ENCODE measurements at places on chromosomes 11 and 22.

DNA sequence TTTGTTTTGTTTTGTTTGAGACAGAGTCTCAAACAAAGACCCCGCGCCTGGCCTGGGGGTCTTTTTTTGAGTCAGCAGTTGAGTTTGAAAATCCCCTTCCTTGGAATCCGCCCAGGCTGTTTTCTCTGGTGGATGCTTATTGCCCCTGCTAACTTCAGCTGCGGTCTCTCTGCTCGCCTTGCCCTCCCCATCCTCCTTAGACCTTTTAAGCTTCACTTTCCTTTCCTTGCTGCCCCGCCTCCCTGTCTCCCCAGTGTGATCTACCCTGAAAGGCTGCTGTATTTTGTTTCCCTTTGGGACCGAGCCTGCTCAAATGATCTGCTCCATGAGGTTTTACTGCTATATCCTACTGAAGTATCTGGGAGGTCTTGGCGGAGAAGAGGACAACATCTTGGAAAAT, 2.5 kb downstream of the USP18 start:
- no peak for DNase-seq

GRCh38 chr11:133409799-133410198, 122.5 kb downstream of the OPCML start:
- DNase-seq, result no peak

- no peak for DNase-seq
Measured at GRCh38 chr11:68016161-68016903, 6.2 kb downstream of the ALDH3B1 start.

DNA sequence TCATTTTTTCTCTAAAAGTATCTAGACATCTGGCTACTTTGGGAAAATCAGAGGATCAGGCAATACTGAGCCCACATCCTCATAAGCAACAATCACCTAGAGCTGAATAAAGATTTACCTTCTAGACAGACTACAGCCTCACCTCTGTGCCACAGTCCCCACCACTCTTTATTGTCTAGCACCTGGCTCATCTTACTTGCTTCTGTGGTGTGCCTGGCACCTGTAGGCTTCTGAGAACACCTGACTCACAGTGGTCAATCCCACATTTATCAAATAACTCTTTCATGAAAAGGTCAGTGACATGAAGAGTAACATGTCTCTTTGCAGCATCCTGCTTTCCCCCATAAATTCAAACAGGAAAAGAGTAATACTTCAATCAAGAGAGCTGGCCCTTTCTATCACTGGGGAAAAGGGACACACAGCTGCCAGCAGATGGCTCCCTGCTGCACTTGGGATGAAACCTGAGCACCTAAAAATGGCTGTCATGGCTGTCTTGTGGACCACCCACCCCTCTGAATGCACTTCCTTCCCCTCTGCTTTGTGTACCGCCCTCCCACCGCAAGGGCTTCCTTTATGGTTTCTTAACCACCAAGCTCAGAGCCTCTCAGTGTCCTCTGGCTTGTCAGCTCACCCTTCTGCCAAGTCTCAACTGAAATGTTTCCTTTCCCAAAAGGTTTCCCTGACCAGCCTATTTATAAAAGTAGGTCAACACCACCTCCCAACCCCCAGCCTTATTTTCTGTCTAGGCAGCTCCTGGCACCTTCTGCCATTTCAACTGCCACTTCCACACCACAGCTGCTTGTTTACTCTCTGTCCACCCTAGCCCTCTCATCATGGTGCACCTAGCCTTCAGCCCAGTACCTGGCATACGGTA, 9.3 kb downstream of the TFIP11 start:
- no peak for DNase-seq

GRCh38 chr22:35334004-35334403, 34.3 kb downstream of the TOM1 start:
- DNase-seq, result no peak

DNA sequence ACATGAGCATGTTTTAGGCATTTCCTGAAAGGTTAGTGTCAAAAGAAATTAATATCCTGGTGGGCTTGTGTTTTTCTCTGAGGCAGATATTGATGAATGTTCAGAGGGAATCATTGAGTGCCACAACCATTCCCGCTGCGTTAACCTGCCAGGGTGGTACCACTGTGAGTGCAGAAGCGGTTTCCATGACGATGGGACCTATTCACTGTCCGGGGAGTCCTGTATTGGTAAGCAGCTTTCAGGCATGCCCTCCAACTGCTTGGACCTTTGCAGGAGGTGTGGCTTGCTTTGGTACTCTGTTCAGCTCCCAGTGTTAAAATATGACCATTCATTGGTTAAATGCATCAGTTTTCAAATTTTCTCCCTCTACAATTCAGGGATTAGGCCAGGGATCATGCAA, 658.6 kb upstream of the ANO5 start:
- DNase-seq, result no peak

- DNase-seq, result no peak
Measured at GRCh38 chr22:33597274-33597985, 322.8 kb downstream of the LARGE1 start.

- DNase-seq, result no peak
Measured at GRCh38 chr11:57798905-57799559, 37.4 kb downstream of the CTNND1 start.

GRCh38 chr11:133916784-133917440, 39.9 kb downstream of the IGSF9B start:
- DNase-seq, result no peak

All from stimulated activated CD8-positive, alpha-beta memory T cell treated with anti-CD3 and anti-CD28 coated beads, Interleukin-4, amount 100 ng/mL, for 4 hours (primary cell).